ENCODE measurements at places on chromosomes 7 and 10. TPM values are rescaled to one million over a fixed set of nuclear protein-coding genes. Genes with fewer than 3 reads are reported as not detected.

GRCh38 chr7:67654642-67655041, 658.0 kb downstream of the TYW1 start:
- DNase-seq: no peak

Gene GALNT17
- total RNA-seq: not detected

GRCh38 chr10:3769556-3769955, 15.5 kb downstream of the KLF6 start:
- DNase-seq: no peak

Gene CISD1
- 19.8 TPM for total RNA-seq

DNA sequence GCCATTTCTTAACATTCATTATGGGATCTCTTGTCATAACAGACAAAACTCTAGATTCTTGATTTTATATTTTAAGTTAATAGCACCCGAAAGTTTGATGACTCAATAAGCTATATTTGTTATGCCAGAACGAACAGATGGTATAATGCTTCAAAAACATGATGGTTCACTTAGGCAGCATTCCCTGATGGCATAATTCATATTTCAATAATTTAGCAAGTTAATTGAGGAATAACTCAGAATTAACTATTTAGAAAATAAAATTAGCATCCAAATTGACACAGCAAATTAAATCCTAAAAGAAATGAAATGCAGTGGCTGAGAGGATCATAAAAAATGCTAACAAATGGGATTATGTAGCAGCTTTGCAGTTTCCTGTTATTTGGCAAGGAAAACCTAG, 260.8 kb upstream of the MBL2 start:
- DNase-seq: no peak

DNA sequence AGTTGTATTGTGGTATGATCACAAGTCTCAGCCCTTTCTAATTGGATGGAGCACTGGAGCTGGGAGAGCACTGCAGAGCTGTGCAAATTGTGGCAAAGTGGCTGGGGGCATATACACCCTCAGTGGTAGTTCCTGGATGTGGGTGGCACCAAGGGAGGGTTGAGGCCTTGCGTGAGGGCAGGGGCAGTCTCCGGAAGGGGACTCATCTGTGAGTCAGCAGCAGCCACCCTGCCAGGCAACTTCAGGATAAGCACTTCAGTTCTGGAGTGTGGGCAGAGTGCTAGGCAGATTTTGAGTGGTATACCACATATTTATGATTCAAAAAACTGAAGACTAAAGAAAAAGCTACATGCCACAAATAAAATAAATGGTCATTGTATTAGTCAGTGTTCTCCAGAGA, 210.5 kb downstream of the ETV1 start:
- peak; percentile 80 for DNase-seq

Gene HHEX
- 0.38 TPM for total RNA-seq

Gene LRRN3
- not detected for total RNA-seq

GRCh38 chr10:12577610-12578009, 228.3 kb downstream of the CAMK1D start:
- no peak for DNase-seq

Gene SPDYE6
- not detected for total RNA-seq

DNA sequence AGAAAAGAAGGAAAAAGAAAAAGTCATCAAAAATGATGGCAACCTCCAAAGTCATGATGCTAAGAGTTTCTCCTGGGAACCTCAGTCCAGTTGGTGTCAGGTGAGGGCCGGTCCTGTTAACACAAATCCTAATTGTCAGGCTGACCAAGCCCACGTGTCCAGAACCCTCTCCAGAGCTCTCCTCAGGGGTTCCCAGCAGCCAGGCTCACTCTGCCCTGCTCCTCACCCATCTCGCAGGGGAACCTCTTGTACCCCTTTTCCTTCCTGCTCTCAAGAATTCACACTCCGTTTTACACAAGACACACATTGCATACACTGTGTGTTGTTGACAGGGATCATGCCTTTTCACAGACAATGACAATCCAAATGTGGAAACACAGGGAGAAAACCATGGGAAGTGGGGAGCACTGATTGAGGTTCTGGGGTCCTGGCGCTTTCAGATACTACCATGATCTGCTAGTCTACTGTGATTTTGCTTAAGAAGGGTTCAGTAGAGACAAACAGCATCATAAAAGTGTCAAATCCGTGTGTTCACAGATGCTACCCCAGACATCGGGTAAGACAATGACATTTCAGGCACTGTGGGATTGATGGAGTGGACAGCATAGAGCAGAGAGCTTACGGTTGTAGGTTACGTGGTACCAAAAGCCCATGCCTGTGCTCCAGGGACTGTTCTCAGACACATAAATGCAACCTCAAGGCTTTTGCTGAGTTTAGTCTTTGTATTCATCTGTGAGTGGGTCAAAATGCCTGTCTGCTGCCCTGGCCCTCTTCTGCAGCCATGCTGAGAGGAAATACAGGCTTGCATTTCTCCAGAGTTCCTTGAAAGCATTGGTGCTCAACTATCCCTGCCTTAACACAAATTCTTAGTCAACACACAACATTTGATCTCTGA, 16.0 kb downstream of the IL2RA start:
- no peak for DNase-seq

Gene ODAD2
- total RNA-seq: under 0.01 TPM

GRCh38 chr10:90087197-90088023, 386.0 kb downstream of the KIF20B start:
- DNase-seq: peak; percentile 97
